ENCODE measurements at places on chromosomes 7 and 10.

DNA sequence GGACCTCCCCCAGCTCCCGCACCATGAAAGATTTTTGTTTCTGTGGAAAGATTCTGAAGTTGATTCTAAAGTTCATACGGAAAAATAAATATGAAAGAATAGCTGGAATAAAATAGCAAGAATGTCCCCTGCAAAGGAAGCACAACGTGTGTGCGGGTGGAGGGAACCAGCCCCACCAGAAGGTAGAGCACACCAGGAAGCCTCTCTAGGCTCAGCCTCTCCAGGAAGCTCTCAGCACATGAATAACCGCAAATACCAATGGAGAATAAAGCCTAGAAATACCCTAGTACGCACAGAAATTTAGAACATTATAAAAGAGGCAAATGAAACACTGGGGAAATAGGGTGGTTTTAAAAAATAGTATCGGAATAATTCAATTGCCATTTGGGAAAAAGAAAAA is 24.6 kb upstream of the FAM170B start:
- DNase-seq = no peak

DNA sequence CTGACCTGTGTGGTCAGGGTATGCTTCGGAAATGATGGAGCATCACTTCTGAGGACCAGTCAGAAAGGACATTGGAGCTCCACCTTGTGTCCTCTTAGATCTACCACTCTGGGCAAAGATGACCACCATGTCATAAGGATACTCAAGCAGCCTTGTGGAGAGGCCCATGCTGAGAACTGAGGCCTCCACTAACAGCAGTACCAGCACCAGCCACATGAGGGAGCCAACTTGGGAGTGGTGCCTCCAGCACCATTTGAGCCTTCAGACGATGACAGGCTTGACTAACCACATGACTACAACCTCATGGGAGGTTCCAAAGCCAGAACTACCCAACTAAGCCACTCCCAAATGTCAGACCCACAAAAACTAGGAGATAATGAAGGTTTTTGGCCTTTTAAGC is 116.0 kb downstream of the NPTX2 start:
- peak; percentile 64 for DNase-seq

GRCh38 chr7:76315364-76315763 is 12.9 kb downstream of the HSPB1 start:
- no peak for DNase-seq

- DNase-seq = no peak
Measured at GRCh38 chr10:30600005-30600404, 29.5 kb downstream of the LYZL2 start.

DNA sequence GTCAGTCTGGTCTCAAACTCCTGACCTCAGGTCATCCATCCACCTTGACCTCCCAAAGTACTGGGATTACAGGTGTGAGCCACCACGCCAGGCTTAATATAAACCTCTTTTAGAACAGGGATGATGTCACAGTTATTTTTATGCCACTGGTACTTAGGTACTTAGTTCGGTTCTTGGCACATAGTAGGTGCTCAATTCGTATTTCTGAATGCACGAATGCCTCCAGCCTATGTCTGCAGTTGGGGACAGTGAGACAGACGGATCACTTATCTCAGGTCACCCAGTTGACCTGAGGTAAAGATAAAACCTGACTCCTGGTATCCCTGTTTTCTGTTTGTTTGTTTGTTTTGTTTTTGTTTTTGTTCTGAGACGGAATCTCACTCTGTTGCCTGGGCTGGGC is 6.1 kb upstream of the NAT16 start:
- DNase-seq = no peak

GRCh38 chr7:36439624-36440023 is 50.0 kb downstream of the ANLN start:
- DNase-seq = no peak

DNA sequence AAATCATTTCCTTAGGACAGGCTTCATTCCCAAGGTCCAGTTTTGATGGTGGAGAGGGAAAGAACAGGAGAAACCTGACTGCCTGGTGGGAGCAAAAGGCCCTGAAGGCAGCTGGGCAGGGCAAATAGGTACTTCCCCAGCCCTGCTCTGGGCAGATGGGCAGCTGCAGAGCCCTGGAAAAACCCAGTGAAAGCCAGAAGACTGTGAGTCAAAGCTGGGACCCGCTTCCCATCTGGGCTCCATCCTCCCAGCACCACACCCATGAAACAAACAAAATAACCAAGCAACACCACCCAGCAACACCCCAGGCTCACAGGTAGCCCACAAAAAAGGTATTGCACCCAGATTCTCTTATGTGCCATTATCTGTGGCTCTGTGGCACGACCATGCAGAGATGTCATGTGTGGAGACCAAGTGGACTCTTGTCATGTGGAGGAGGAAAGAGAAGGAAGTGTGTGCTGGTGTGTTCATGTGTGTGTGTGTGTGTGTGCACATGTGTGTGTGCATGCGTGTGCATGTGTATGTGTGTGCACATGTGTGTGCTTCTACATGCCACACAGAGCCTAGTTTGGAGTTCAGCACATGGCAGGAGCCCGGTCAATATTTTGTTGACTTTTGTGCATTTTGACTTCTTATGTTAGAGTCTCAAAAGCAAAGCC is 9.8 kb downstream of the CLRN3 start:
- no peak for DNase-seq

DNA sequence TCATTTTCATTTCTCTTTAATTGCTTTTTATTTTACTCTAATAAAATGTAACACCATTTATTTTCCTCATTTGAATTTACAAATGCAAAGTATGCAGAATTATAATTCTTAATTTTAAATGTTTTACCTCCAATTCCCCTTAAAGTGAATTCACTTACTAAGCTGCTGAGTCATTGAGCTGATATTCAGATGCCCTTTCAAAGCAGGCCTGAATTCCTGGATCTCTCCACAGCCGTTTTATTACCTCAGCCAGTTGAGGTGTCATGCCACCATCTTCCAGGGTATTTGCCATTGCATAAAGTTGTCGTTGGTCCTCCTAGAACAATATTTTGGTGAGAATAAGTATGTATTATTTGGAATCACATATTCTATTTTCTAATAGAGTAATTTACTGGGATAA is 33.2 kb downstream of the GNAT3 start:
- no peak for DNase-seq

DNA sequence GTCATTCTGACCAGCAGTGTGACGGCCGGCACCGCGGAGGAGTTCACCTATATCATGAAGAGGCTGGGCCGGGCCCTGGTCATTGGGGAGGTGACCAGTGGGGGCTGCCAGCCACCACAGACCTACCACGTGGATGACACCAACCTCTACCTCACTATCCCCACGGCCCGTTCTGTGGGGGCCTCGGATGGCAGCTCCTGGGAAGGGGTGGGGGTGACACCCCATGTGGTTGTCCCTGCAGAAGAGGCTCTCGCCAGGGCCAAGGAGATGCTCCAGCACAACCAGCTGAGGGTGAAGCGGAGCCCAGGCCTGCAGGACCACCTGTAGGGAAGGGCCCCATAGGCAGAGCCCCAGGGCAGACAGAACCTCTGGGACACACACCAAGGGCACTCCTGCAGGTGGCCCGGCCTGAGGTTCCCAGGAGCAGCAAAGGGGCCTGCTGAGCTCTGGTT is 9.0 kb downstream of the RBP3 start:
- DNase-seq = no peak

GRCh38 chr10:124722798-124723783 is 21.1 kb downstream of the FAM53B start:
- no peak for DNase-seq

DNA sequence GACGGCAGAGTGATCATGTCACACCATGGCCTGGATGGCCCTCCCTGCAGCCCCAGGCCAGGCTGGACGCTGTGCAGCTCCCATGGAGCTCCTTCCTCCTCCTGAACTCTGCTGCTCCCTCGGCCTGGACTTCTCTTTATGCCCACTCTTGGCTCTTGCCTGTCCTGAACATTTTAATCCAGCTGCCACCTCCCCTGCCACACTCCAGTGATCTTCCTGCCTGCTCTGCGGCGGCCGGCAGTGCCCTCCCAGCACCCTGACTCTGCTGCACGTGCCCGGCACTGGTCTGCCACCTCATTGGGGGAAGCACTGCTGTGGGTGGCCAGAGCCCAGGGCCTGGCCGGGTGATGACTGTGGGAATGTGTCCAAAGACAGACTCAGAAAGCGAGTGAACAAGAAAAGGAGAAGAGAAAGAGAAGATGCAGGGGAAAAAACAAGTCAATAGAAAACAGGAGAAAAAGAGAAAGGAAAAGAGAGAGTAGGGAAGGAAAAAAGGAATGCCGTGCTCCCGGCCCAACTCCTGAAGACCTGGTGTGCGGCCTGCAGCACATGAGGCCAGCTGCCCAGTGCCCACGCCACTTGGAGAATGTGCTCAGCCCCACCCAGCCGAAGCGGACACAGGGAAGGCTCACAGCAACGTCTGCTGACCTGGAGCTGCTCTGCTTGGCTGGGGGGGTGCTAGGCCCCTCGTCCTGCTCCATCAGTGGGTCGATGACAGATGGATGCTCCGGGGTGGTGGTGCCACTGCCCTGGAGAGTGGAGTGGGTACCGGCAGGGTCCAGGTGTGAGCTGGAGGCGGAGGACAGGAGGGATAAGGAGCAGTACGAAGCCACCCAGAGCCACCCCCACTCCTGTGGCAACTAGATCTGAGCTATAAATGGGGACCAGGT is 115.9 kb downstream of the DLG5 start:
- no peak for DNase-seq

DNA sequence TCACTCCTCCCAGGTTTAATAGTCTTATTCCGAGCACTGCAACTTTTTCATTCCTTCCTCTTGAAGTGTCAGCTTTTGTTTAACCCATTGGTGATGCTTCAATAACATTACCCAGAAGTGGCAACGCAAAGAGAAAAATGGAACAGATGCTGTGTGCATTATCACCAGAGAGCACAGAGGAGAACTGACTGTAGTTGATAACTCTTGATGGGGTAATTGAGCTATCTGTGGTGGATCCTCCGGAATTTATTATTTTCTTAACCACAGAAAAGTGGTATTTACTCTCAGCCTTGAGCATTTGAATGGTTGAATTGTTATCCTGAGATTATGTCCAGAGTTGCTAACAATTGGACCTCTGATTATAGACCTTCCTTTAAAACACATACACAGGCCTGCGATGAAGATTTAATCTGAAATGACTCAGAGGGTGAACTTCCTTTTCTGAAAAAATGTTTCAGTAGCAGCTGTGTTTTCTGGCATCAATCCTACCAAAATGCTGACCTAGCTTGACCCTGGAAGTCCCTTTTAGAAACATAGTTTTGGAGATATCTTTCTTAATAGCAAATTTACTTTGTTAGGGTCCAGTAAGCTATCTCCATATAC is 1584.4 kb upstream of the LRRTM3 start:
- peak; percentile 12 for DNase-seq

DNA sequence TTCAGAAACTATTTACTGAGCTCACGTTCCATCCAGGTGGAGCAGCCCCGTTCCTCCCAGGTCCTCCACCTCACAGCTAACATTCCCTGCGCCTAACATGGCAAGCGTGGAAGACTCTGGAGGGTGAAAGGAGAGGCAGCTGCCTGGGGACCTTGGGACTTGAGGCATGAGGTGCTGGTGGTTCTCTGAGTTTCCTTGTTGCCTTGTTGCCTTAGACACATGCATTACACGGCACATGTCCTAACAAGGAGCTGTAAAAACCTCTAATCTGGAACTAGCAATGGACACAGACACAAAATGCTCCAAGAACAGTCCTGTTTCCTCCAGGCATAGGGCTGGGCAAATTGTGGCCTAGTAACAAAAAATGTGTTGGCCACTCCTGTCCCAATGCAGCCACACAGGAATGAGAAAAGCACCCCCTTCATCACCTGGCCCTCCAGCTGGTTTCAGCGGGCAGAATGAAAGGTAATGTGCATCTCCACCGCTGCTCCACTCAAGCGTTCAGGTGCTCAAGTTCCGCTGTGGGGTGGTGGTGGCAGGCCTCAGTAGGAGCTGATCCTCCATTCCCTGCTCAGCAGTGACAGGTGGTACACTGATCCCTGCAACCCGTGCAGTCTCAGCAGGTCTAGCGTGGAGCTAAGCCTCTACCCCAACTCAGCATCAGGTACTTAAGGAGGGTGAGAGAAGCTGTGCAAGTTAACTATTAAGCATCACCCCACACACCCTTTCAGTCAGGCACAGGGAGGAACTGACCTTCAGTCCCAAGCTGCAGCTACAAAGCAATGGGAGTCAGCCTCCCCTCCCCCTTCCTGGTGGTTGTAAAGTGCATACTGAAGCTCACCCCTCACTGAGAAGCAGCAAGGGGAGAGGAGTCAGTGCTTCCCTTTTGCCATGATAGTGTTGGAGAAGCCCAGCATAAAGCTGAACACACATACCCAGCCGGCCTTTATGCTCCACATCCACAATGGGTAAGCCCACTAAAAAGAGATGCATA is 382.8 kb downstream of the SDK1 start:
- no peak for DNase-seq

DNA sequence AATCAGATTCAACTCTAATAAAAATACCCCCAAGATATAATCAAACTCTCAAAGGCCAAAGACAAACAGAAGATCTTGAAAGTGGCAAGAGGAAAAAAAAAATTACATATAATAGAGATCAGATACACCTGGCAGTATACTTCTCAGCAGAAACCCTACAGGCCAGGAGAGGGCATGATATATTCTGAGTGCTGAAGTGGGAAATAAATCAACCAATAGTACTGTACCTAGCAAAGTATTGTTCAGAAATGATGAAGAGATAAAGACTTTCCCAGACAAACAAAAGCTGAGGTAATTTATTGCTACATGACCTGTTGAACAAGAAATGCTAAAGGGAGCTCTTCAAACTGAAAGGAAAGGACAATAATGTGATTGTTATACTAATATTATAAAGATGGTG is 291.9 kb downstream of the SH2D4B start:
- DNase-seq = no peak

DNA sequence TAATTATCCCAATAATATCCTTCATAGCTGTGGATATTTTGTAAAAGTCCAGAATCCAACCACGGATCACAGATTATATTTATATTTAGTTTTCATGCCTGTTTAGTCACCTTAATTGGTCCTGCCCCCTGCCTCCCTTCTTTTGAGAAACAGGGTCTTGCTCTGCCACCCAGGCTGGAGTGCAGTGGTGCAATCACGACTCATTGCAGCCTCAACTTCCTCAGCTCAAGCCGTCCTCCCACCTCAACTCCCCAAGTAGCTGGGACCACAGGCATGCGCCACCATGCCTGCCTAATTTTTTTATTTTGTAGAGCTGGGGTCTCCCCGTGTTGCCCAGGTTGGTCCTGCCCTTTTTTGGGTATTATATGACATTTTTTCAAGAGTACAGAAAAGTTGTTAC is 129.4 kb downstream of the KAT6B start:
- DNase-seq = no peak

DNA sequence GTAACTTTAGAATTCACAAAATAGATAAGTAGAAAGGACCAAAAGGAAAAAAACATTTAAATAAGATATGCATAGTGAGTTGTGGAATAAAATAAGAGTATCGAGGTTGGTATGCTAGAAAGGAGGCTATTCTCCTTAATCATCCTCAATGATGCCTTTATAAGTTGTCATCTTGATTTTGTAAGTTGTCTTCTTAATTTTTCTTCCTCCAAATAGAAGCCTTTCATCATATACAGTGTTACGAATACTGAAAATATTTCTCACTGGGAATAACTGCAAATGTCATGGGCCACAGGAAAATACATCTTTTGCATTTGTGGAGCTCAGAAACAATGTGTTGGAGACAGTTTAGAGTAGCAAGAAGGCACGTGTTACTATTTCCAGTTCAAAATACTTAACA is 31.5 kb upstream of the PRTFDC1 start:
- no peak for DNase-seq
